ENCODE measurements at places on chromosomes 1 and 21.

- no peak for DNase-seq
Measured at GRCh38 chr1:53600561-53600960, 138.4 kb downstream of the GLIS1 start.

DNA sequence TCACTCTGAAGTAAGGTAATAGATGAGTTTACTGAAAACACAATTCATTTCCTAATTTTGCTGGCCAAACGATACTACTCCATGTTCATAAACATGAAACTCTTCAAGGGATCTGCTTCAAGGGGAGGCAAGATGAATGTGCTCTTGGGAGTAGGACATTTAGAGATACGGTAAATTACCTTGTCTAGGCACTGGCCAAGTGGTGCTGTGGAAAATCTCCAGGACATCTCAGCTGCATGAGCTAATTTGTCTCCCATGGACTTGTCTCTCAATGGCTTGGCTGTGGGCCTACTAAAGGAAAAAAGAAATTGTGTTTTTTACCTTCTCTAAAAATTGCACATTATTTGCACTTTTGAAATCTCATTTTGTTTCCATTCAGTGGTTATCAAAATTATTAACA is 780.6 kb downstream of the LTN1 start:
- DNase-seq: no peak

DNA sequence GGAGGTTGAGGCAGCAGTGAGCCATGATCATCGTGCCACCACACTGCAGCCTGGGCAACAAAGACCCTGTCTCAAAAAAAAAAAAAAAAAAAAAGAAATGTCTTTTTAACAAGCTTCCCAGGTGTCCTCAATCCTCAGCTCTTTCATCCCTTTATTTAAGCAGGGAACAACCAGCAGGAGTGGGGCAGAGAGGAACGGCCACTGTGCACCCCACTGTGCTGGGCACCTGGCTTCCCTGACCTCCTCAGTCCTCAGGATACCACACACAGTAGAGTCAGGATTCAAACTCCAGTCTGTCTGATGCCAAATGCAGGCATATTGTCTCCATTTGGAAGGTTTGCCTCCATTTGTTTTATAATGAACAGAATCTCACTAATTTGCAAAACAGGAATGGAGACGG is 19.8 kb upstream of the PTAFR start:
- DNase-seq: no peak

- DNase-seq: no peak
Measured at GRCh38 chr1:221637641-221638041, 104.2 kb downstream of the DUSP10 start.

DNA sequence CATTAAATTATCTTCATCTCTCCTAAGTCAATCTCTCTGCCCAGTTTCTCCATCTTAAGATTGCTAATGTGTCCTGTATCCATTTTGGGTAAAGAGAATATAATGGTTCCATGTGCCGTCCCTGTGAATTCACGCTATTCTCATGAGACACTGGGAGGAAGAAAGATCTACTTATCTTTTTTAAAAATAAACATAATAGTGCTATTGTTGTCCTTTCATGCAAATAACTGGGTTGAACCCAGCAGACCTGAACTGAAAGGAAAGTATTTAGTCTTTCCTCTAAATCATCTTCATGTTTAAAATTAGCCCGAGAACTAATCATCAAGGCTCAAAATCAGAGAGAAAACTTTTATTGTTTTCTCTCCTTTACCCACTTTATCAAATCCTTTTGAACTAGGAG is 22.4 kb downstream of the SLAMF1 start:
- peak; percentile 0 for DNase-seq

GRCh38 chr1:164688791-164689190 is 129.8 kb downstream of the PBX1 start:
- DNase-seq: no peak

GRCh38 chr1:163744301-163744887 is 422.6 kb downstream of the NUF2 start:
- no peak for DNase-seq

- DNase-seq: peak; percentile 71
Measured at GRCh38 chr1:8879922-8880676, 1.6 kb upstream of the ENO1 start.

DNA sequence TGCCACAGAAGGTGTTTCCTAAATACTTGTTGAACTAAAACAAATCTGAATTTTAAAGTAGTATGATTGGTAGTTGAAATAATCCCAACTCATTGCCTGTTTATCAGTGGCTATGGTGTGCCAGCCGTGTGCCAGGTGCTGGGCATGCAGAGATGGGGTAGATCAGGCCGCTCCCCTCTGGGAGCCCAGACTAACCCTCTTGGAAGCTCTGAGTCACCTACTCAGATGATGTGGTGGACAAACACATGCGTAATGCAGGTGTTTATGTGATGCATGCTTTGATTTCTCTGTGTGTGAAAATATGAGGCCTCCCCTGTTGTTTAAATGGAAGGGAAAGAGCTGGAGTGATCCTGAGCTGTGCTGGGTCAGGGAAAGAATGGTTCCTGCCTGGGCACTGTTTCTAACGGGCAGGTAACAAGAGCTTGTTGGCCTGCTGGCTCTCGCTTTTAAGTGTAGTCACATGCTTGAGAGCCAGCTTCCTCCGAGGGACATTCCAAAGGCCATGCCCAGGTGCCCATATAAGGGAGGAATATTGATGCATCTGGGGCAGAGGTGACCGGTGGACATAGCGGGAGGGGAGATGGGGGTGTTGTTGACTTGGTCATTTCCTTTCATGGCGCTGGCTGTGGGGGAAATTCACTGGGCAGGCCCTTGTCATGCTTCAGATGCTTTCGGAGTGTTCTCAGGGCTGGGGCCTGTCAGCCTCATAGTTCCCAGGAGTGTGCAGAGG is 10.2 kb downstream of the MFN2 start:
- no peak for DNase-seq

DNA sequence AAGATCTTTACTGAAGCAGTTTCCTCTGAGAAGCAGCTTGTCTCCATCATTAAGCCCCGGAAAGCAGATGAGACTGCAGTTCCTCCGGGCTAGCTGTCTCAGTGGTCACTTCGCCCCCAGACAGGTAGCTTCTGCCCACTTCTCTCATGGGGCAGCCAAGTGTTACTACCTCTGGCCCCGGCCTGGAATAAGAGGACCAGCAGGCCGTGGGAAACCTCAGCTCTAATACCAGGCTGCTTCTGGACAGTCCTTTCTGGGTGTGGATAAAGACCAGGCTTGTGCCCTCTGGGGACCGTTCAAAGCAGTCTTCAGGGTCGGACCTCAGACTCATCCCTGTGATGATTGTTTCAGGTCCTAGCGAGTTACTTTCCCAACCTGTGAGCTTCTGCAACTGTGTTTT is 54.8 kb downstream of the RUNX3 start:
- DNase-seq: no peak

- DNase-seq: peak; percentile 39
Measured at GRCh38 chr1:153849487-153850185, 73.1 kb downstream of the GATAD2B start.

- DNase-seq: no peak
Measured at GRCh38 chr1:114956570-114956969, 73.1 kb upstream of the TSHB start.

DNA sequence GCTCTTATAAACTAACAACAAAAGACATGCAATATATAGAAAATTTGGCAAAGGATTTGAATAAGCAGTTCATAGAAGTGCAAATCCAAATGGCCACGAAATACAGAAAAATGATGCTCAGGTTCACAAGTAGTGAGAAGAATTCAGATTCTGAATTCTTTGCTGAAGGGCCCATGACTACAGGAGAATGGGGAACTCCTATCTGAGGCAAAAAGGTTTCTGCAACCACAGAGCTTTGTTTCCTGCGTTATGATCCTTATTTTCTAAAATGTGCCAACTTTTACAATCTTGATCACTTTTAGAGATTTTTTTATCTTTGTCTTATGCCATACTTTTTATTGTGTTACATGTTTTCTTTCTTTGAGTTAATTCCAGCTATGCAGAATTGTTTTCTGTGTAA is 91.3 kb downstream of the ITSN1 start:
- no peak for DNase-seq

GRCh38 chr1:246632281-246633168 is 66.3 kb downstream of the CNST start:
- no peak for DNase-seq

GRCh38 chr1:184810735-184811343 is 56.2 kb upstream of the EDEM3 start:
- DNase-seq: no peak

DNA sequence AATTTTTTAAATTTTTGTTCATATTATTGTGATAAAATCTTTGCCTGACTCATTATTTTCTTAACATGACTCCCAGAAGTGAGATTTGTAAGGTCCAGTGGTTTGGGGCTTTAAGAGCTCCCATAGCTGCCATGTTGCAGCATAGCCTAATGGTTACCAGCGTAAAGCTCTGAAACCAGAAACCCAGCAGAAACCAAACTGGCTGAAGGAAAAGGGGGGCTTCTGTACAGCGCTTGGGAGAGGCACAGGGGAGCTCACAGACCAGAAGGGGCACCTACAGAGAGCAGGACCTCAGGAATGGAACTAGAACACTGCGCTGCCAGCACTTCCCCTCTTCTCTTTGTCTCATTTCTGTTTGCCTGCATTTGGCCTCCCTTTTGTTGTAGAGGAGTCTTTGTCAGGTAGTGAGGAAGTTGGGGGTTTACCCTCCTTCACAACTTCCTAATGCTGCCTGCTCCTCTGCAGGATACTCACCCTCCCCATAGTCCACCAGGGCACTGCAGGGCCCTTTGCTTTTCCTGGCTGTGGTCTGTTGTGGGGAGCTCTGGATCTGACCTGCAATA is 2.6 kb upstream of the PYCR2 start:
- DNase-seq: no peak

DNA sequence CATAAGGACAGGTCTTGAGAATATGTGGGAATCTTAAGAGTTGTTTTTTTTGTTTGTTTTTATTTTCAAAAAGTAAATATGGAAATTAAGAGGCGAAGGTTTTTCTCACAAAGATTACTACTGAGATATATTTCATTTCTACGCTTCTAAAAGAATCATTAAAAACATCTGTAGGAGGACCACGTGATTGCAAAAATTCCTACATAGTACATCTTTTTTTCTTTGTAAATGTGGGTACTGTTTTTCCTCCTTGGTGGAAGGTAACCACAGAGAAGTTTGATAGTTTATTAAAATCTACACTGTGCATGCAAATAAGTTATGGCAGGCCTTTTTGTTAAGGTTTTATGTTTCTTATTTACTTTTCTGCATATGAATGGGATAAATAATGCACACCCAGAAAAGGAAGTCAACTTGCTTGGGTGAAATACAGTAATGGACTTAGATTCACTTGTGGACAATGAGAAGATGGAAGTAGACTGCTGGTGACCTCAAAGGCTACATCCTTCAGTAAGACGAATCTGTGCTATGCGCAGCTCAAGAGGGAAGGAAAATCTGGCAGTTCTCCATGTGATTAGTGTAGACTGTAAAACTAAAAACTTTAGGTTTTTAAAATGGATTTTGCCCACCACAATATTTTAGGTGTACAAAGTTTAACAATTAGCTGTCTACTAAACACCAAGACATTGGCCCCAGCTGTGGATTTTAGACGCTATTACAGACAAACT is 2.0 kb downstream of the AK5 start:
- DNase-seq: no peak

GRCh38 chr1:164272156-164272555 is 286.8 kb upstream of the PBX1 start:
- no peak for DNase-seq

GRCh38 chr1:30526652-30527345 is 196.6 kb downstream of the MATN1 start:
- DNase-seq: no peak

DNA sequence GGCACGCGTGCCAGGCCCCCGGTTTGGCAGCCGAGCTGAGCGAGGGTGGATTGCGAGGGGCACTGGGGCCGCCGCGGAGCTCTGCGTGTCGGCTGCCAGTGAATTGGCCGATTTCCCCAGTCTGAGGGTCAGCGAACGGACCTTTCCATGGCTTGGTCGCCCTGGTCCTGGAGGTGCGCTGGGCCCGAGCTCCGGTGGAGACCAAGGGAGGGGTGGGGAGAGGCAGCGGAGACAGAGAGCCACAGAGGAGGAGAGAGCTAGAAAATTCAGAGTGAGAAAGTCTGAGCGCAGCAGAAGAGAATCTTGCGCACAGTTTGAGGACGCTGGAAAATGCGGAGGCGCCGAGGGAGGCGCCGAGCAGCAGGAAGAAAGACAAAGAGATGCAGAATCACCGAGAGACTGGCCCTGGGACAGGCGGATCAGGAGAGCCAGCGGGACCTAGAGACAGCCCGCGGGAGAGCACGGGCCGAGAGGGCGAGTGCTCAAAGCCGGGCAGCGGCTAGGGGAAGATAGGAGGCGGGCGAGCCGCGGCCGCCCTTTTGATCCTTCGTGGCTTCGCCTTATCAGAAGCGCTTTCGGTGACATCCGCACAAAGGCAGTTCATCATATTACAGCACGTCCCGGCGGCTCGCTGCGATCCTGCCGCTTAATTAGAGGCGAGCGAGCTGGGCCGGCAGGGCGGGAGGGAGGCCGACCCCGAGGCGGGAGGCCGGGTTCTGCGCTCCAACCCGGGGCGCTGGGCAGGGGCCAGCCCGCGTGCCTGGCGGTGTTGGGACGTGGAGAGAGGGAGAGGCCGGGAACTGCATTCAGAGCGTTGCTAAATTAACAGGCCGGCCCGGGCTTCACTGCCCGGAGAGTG is 12.7 kb downstream of the PAX7 start:
- DNase-seq: no peak

DNA sequence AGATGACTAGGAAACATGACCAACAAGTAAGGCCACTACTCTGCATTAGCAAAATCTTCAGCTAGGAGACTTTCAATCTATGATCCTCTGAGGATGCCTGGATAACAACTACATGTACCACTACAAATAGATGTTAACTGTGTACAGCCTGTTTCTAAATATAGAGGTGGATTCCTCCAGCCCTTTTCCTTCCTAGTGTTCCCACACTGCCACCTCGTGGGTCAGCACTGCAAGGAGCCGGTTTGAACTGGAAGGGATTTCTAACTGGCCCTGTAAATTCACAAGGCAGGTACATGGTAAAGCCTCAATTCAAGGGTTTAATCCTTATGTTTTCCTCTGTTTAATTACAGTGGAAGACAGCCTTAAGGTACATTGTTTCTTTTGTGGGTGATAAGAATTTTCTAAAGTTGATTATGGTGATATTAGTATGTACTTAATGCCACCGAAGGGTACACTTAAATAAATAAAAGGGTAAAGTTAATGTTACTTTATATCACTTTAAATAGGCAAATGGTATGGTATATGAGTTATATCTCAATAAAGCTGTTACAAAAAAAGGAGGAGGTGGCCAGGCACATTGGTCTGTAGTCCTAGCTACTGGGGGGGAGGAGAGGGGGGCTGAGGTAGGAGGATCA is 14.4 kb downstream of the SMYD3 start:
- DNase-seq: peak; percentile 21

DNA sequence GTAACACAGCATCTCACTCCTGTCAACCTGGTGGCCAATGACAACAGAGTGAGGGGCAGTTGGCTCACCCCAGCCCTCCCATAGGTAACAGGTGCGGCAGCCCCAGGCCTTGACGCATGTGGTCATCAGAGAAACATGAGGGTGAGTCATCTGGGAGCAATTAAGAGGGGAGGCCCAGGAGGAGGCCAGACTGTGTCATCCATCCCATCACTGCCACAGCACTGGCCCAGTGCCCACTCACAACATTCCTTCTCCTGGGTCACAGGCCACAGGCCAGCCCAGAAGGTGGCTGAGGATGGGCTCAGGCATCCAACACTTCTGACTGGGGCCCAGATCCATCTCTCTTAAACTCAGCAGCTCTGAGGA is 17.1 kb downstream of the TEX35 start:
- DNase-seq: no peak

All from T-helper 2 cell treated with Interferon-gamma antibody and Interleukin-4, amounts not matched to agents 5 μg/mL and 100 μg/mL, for 36 hours (primary cell).